NCI-H1417 (cell line): ENCODE measurements at places on chromosomes 5 and 9.

DNA sequence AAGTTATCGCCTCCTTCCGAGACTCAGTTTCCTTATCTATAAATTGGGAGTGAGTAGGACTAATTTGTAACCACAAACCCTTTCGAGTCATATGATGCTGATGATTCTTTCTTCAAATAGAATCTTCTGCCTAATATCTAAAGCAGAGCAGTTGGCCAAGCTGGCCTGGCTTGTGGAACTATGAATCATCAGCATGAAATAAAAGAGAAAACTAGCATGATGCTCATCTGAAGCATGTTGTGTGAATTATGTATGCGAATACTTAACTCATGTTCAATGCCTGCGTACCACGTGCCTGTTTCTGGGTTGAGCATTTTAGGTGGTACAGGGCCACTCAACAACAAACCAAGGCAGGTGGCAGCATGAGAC is 15.0 kb upstream of the ORM1 start:
- no peak for DNase-seq

DNA sequence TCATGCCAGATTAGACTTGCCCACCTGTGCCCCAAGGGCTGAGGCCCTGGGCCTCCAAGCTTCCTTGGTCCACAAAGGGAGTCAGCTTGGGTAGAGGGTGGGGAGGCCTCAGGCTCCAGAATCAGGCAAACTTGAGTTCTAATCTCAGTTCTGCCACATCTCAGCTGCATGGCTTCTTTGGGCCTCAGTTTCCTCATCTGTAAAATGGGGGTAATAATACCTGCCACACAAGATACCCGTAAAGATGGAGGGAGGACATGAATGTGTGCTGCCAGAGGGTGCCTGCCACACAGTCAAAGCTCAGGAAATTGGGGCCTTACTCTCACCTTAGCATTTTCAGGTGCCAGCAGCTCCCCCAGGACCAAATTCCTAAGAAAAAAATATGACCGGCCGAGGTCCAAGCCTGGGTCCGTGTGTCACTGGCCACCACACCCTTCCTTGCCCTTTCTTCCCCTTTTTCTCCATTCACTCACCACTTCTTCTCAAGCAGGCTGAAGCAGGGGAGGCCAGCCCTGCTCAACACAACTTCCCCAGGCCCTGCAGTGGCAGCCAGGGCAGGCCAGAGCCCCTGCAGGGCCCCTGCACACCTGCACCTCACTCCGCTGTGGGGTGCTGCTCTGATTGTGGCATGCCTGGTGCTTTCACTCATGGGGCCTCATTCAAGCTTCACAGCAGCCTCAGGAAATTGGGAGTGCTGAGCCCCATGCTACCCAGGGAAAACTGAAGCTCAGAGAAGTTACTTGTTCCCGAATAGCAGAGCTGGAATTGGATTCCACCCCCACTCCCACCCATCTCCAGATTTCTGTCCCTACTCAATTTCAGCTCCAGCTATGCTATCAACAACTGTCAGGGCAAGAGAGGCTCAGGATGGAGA is 3.9 kb downstream of the RGS14 start:
- DNase-seq: no peak

DNA sequence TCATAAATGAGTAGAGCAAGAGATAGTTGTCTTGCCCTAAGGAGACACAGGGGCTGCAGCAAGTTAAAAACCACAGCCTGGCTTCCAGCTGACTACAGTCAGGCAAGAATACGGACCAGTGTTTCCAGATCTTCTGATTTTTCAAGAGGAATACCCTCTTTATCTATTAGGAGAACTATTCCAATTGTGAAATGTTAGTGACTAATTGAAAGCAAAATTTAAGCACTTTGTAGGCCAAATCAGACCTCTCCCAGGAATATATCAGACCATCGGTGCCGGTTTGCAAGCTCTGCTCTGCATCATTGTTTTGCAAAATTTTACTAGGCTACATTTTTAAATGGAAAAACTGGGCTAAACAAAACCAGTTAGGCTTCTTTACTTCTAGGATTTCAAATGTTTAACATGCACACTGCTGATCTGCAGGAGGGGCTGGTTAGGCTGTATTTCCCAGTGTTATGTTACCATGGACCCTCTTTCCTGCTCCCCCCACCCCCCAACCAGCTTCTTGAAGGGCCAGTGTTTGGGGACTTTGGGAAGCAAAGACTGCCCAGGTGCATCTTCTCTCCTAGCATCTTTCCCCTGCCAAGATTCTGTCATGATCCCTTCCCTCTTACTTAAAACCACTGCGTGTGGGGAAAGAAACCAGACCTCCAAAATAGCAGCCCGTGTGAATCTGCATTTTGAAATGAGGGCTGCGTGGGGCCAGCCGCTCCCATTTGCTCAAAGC is 1.1 kb upstream of the ARSI start:
- DNase-seq: no peak

- no peak for DNase-seq
Measured at GRCh38 chr9:97462159-97462558, 39.3 kb upstream of the TMOD1 start.

- DNase-seq: peak; percentile 2
Measured at GRCh38 chr5:68406767-68407241, 191.2 kb downstream of the PIK3R1 start.

DNA sequence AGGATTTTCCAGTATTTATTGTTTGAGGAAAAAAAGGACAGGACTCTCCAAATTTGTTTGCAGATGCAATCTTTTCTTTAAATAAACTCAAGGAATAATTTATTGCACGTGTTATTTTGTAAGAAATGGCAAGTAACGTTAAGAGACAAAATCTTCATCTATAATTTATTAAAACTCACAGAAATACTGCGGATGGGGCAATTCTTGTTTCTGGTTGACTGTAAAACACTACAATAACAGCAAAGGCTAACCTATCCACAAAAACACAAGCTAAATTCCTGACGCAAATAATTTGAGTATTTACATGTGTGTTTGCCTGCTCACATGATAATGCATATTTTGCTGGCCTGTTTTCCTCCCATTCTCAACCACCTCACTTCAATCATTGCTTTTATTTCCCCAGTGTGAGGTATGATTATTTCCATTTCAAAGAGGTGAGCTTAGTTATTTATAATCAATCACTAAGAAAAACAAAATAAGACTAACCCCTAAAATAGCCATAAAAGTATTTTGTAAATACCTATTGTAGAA is 619.4 kb downstream of the PDE4D start:
- DNase-seq: no peak

DNA sequence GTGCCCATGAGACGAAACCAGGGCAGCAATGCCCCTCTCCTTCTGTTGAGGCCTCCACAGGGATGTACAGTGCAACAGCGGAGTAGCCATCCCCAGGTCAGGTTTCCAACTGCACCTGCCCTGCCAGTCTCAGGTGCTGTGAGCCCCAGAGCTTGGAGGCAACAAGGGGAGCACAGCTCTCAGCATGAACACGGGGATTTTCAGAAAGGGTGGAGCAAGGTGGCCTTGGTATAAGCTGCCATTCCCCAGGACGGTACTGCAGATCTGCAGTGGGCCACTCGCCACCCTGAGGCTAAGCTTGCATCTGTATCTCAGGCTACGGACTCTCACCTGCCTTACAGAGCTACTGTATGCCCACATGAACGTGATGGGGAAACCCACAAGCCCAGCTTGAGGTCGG is 103.6 kb downstream of the GABBR2 start:
- no peak for DNase-seq

- DNase-seq: no peak
Measured at GRCh38 chr9:114061292-114061691, 16.8 kb downstream of the AMBP start.

GRCh38 chr5:54639621-54640020 is 122.1 kb downstream of the SNX18 start:
- DNase-seq: no peak

- DNase-seq: no peak
Measured at GRCh38 chr5:63053019-63053638, 474.5 kb downstream of the LRRC70 start.

DNA sequence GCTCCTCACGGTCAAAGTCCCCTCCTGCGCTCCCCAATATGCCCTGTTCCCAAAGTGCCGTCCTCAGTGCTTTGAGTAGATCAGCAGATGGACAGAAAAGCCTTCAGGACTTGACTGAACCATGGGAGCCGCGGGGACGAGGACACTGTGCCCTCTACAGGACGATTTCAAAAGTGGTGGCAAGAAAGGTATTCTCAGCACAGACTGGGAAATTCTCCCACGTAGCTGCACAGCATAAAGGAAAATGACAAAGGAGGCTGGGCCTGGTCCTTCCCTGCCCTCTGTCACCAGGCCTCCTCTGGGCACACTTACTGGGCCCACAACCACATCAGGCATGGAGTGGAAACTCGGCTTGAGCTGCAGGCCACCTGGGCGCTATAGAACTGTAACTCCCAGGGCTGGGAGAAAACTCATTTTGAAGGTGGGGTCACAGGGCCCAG is 16.7 kb upstream of the MTMR12 start:
- peak; percentile 20 for DNase-seq

- no peak for DNase-seq
Measured at GRCh38 chr5:164336276-164336675, 830.9 kb downstream of the MAT2B start.

DNA sequence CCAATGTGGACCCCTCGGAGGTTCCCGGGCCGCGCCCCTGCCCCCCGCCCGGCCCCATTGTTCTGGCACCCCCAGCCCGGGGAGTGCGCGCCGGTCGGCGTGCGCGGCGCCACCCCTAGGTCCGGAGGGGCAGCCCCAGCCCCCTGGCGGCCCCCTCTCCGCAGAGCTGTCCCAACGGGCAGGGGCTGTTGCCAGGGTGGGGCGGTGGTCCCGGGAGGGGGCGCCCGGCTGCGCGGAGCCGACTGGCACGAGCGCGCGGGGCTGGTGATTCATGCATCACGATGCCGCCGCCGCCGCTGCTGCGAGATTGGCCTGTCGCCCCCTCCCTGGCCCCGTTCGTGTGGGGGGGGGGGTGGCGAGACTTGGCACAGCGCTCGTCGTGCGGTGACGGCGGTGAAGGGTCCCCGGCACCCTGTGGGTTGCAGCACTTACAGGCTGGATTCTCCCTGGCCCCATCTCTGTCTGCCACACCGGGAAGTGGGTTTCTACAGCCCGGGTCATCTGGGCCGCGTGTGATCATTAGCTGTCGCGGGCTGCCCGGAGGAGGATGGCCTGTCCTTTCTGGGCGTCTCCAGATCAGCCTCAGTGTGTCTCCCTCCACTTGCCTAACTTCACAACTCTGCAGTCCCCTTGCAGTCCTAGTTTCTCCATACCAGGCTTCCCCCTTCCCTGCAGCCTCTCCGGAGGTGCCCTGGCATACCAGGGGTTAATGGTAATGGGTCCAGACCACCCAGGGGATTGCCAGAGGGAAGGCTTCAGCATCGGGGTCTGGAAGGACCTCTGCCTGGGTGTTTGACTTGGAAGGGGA is 858 bp downstream of the NCS1 start:
- peak; percentile 58 for DNase-seq

DNA sequence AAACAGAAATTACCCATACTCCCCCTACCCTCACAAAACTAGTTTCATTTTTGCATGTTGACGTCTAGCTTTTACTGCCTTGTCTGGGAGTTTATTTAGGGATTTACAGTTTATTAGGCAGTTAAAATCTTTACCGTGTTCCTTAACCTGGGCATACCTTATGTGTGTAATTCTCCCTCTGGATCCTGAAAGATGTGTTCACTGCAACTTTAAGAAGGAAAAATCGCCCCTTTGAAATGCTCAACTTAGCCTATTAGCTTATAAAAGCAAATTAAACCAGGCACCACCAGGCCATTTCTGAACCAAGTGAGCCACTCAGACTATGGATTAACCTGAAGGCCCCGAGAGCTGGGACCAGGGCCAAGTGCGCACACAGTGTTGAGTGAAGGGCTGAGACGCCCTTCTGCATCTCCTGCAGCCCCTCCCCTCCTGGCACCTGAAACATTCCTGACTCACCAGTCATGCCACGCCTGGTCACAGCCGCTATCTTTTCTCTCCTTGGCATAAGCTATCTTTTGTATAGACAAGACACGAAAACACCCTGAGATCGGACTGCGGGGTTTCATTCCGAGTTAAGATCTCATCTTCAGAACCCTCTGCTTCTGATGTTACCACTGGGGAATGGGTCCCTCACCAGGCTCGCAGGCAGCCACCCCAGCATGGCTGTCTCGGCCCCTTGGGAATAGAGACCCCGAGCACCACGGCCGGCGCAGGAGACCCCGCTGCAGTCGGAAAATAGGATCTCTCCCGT is 111.9 kb downstream of the ROR2 start:
- DNase-seq: peak; percentile 31

GRCh38 chr5:103218164-103218563 is 40.4 kb upstream of the MACIR start:
- no peak for DNase-seq

DNA sequence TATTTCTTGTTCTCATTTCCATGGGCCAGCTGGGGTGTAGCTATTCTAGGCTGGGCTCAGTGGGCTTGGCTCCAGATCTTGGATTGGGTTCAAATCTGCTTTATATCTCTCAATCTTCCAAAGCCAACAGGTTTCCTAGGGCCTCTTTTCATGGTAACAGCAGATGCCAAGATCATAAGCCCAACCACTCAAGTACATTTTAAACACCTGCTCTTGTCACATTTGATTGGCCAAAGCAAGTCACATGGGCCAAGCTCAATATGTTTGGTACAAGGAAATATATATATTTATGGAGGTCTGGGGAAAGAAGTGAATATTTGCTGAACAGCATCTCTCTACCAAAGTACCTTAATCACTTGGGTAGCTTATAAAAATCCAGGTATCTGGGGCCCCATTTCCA is 49.5 kb downstream of the MRRF start:
- no peak for DNase-seq

DNA sequence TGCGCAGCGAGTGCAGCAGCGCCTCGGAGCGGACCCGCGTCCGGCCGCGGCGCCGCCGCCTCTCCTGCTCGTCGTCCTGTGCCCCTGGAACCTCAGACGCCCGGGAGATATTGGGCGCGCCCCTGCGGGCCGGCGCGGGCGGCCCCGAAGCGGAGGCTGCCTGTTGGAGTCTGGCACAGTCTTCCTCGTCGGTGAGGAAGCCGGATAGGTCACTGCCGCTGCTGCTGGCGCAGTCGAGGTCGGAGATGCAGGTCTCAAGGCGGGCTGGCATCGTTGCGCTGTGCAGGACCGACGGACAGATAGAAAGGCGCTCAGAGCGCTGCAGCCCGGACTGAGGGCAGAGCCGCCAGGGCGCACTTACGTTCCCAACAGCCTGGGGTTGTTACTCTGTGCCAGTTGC is 344 bp downstream of the NEUROG1 start:
- DNase-seq: no peak

- no peak for DNase-seq
Measured at GRCh38 chr9:121885345-121885901, 207.7 kb downstream of the TTLL11 start.

- peak; percentile 65 for DNase-seq
Measured at GRCh38 chr5:179060116-179061008, at the start of gene ZNF354C. TSS of gene ZNF354C (plus strand) at chr5:179060373. CDS start at chr5:179062069, 1,696 bp downstream.
